ENCODE measurements at places on chromosomes 11 and 22.

DNA sequence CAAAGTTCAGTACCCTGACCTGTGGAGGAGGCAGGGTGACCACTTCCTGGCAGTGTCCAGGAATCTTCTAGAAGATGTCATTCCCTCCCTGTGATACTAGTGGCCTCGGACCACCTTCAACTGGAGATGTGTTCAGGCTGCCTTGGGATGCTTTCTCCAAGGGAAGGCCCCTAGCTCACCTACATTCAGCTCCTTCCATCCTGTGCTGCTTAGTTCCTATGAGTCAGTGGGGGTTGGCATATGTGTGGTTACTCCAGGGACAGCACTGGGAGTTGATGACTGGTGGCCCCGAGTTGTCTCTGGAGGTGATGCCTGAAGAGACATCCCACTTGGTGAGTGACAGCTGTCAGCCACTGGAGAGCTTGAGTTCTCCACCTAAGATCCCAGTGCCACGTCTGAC is 81.8 kb upstream of the OR9Q1 start:
- DNase-seq, result no peak

DNA sequence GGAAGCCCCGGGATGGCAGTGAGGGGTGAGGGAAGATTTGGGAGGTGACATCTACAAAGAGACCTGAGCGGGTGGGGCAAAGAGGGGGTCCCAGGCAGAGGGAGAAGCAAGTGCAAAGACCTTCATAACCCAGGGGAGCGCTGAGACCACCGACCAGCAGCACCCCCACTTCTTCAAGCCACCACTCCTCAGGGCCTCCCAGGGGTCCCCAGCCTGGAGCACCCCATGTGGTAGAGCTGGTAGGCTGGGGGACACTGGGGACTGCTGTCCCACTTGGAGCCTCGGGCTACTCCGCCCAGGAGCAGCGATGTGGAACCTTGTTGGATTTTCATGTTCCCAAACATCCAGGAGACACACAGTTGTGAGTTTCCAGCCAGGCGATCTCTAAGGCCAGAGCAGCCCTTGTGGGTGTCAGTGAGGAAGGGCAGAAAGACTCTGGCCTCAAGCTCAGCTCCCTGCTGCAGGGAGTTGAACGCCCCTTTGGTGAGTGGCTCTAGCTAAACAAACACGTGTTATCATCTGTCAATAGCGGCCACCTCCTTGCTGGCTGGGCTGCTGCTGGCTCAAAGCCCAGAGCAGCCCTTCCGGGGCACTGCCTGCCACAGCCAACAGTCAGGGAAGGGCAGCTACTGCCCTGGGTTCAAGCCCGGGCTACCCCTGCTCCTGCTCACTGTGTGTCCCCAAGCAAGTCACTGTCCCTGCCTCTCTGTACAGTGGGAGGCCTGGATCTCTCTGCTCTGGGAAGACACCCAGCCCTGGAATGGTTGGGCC is 25.7 kb upstream of the CHKA start:
- DNase-seq, result peak; percentile 15

DNA sequence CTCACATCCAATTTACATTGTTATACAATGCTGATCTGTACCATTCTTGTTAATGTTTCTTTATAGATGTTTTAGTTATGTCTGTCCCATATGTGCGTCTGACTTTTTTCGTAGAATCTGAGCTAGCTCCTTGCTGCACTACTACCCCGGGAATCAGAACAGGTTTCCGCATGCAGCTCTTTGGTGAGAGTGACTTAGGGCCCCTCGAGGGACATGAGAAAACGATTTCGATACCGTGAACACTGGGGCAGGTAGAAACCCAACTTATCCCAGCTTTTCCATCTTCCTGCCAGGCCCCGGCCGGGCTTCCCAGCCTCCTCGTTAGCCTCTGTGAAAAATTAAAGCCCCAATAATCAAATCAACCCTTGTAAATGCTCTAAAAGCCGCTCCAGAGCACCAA is 23.4 kb upstream of the PKNOX2 start:
- no peak for DNase-seq

GRCh38 chr11:10285148-10285802 is 8.7 kb downstream of the SBF2 start:
- DNase-seq, result no peak

DNA sequence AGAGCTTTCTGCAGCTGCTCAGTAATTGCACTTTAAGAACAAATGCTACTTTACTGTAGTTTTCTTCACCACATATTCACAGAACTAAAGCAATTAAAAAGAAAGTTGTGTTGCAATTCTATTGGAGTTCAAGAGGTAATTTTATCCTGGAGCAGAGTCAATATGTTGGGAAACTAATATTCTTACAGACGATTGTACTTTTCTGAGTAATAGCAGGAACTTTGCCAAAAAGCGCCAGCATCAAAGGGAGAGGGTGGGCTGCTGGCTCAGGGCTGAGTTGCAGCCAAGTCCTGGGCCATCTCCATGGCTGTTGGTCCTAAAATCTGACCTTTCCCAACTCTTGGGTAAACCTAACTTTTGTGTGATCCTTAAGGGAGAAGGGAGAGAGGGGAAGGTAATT is 73.6 kb upstream of the MYO18B start:
- no peak for DNase-seq

DNA sequence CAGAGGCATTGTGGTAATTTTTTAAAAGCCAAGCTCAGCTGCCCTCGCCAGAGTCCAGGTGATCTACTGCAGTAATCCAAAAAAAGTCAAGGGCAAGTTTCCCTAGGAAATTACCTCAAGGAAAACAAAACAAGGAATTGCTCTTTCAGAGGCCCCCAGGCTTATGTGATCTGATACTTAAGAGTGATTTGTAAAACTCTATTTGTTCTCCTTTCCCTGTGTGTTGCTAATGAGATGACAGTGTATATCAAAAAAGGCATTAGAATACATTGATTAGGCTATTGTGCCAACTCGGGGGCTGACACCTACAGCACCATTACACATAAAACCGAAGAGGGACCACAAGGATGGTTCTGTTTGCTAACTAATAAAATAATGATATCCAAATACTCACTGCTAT is 44.5 kb upstream of the CHRM4 start:
- no peak for DNase-seq

DNA sequence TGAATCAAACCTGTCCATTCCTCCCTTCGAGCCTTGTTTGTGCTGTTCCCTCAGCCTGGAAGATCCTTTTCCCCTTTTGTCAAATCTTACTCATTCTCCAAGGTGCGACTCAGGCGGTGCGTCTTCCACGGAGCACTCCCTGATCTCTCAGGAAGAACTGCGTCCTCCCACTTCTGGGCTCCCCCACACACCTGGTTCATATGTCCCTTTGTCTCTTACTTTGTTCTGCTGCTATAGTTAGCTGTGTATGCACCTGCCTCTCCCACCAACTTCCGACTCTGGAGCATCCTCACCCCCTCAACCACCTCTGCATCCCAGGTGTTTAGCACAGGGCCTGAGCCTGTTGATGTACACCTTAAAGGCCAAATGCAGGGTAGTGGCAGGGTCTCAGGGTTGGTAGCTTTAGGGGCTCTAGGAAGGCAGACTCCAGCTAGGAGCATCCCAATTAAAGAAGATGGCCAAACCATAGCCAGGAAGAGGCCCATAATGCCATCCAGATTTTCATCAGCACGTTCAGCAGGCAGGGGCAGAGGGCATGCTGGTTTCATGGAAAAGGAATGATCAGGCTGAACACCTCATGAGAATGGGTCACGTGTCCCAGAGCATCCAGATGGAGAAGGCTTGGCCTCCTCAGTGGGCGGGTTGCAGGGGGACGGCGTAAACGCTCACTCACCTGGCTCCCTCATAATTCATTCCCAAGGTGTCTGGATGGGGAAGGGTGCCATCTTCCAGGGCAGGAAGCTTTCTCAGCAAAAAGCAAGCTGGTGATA is 20.1 kb downstream of the PTPN5 start:
- DNase-seq, result no peak

- peak; percentile 31 for DNase-seq
Measured at GRCh38 chr22:24117942-24118341, 63.3 kb upstream of the SUSD2 start.

GRCh38 chr11:126790550-126791081 is 210.0 kb downstream of the KIRREL3 start:
- DNase-seq, result no peak

GRCh38 chr11:114078423-114078822 is 18.9 kb downstream of the ZBTB16 start:
- no peak for DNase-seq

DNA sequence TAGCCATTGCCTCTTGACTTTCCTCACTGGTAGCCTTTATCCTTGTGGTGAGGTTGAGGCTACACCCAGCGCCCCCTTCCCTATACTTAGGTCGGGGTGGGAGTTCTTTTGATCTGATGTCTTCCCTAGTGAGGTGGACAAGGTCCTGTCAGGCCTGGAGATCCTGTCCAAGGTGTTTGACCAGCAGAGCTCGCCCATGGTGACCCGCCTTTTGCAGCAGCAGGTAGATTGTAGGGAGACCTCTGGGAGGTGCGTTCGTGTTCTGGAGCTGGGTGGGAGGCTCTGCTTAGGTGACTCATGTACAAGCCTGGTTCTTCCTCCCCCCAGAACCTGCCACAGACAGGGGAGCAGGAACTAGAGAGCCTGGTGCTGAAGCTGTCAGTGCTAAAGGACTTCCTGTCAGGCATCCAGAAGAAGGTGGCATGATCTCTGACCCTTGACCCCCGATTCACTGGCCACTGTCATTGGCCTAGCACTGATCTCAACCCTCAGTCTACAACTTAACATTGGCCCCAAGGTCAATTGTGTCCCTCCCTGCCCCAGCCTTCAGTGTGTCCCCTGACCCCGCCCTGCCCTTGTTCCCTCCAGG is 4.9 kb downstream of the INPPL1 start:
- DNase-seq, result no peak

DNA sequence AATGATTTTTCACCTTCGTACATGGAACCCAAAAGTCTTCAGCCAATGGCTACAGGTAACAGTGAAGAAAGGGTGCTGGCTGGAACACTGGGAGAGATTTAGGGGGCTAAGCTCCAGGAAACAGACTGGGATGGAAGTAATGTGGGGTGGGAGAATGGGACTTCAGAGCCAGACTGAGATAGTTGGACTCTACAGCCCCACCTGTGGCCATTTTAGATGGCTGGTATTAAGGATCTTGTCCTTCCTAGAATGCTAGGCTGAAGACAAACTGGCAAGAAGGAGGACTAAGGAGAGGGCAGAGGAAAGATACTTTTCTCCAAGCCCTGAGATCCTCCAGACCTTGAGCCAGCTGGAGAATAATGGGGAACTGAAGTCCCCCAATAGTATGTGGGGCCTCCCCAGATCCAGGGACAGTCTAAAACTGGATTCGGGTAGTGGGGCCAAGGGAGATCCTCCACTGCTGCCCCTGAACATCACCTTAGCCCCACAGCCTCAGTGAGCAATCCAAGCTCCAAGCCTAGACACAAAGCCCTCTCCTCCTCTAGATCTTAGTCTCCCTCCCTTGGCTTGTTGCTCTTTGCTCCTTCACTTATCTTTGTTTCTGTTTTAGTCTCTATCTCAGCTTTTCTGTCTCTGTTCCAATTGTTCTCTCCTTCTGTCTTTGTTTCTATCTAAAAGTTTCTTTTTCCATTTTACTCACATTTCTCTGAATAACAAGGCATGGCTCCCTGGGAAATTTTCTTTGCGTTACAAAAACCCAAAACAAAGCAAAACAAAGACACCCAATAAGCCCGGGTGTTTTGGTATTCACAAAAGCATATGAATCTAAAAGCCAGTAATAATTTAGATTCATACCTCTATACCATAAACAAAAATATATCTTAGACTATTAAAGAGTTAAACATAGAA is 16.2 kb upstream of the RRAS2 start:
- DNase-seq, result peak; percentile 31

DNA sequence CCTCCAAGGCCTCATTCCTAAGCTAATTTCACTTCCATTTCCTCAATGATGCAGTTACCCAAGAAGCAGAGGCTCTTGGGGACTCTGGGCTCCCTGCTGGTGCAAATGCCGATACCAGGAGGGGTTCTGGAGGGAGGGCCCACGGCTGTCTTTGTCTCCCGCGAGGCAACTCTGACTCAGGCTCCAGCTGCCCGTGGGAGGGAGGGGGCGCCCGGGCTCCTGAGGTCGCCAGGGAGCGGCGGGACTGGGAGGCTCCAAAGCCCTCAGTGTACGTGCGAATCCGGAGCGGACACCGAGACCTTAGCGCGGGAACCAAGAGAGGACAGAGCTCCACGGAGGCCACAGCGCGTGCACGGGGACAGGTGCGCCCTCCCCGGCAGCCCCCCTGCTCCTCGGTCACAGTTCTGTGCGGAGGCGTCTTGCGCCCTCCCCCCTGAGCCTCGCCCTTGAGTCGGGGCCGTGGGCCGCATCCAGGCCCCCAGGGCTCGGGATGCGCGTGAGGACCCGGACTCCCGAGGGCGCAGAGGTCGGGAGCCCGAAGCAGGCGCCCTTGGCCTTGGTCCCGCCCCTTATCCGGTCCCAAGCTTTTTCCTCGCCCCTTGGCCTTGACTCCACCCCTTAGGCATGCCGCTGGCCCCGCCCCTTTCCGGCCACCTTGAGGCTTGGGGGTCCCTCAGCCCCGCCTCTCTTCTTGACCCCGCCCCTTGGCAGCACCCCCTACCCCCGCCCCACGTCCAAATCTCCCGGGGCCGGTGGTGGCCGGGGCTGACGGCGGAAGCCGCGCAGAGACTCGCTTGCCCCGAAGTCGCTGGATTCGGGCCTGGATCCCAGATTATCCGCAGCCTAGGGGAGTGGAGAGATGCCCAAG is 4.7 kb upstream of the SHISA8 start:
- DNase-seq, result peak; percentile 85

- DNase-seq, result peak; percentile 62
Measured at GRCh38 chr11:104705490-104706190, 192.6 kb downstream of the CASP12 start.

GRCh38 chr11:87398931-87399330 is 361.2 kb downstream of the TMEM135 start:
- DNase-seq, result no peak

DNA sequence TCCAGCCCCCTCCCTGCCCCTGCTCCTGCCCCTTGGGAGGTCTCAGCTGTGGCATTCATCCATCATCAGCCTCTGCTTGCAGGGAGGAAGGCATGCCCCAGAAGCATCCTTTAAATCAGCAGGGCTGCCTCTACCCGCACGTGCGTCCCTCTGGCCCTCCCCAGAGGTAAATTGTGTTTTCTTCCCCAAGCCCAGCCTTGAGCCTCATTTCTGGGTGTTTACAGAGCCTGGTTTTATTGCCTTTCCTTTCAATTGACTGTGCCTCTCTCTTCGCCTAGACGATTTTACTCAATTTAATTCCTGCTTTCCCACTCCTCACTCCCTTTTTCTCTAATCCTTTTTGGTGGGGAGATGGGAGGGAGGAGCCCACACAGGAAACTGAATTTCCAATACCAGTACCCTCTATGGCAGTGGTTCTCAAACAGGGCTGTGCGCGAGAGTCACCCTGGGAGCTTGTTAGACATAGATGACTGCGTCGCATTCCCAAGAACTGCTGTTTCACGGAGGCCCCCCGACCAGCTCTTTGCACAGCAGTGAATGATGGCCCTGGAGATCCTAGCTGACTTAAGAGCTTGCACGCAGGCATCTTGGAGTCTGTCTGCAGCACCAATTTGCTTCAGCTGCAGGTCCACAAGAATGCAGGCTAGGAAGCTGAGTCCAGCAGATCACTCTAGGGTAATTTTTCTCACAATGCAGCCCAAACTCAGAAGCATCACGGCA is 15.1 kb upstream of the OAF start:
- no peak for DNase-seq

- DNase-seq, result no peak
Measured at GRCh38 chr11:19715373-19715772, 2.7 kb downstream of the NAV2 start.
